GM04504 (cell line): ENCODE measurements at places on chromosomes 11 and 22.

DNA sequence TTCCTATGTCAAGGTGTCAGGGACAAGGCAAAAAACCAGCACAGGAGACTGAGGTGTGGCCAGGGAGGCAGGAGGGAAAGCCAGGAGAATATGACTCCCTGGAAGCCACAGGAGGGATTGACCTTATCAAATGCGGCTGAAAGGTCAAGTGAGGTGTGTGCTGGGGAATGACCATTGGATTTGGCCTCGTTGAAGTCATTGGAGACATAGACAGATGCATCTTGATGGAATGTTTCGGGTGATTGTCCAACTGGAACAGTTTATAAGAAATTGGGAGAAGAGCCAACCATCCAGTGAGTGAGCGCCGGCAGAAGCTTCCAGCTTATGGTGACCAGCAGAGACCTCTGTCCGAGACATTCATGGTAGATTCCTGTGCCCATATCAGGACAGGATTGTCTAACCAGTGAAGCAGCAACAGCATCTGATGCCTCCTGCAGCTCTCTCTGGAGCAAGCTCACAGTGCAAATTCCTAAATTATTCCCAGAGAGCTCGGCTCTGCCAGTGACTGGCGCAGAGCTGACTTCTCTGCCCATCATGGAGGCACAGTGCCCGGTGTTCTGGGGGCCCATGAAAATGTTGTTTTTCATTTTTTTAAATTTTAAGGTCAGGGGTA lies 95.4 kb downstream of the MYO18B start:
- no peak for DNase-seq

GRCh38 chr22:37690407-37690806 lies 4.3 kb downstream of the NOL12 start:
- DNase-seq = no peak

- no peak for DNase-seq
Measured at GRCh38 chr11:121575250-121575962, 122.6 kb upstream of the SORL1-AS1 start.

- no peak for DNase-seq
Measured at GRCh38 chr22:38228873-38229740, 27.3 kb downstream of the MAFF start.

GRCh38 chr22:44080936-44081861 lies 57.1 kb downstream of the PARVB start:
- peak; percentile 42 for DNase-seq

DNA sequence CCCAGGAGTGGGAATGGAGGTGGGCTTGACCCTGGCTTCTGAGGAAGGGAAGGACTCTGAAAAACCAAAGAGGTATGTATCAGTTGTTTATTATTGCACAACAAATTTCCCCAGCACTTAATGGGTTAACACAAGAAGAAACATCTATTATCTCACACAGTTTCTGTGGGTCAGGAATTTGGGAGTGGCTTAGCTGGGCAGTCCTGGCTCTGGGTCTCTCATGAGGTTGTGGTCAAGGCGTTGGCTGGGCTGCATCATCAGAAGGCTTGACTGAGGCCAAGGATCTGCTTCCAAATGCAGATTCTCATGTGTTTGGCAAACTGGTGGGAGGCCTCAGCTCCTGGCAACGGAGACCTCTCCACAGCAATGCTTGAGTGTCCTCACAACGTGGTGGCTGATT lies 17.5 kb upstream of the SMIM38 start:
- DNase-seq = peak; percentile 41

- no peak for DNase-seq
Measured at GRCh38 chr11:94103471-94103870, 25.2 kb upstream of the PANX1 start.

DNA sequence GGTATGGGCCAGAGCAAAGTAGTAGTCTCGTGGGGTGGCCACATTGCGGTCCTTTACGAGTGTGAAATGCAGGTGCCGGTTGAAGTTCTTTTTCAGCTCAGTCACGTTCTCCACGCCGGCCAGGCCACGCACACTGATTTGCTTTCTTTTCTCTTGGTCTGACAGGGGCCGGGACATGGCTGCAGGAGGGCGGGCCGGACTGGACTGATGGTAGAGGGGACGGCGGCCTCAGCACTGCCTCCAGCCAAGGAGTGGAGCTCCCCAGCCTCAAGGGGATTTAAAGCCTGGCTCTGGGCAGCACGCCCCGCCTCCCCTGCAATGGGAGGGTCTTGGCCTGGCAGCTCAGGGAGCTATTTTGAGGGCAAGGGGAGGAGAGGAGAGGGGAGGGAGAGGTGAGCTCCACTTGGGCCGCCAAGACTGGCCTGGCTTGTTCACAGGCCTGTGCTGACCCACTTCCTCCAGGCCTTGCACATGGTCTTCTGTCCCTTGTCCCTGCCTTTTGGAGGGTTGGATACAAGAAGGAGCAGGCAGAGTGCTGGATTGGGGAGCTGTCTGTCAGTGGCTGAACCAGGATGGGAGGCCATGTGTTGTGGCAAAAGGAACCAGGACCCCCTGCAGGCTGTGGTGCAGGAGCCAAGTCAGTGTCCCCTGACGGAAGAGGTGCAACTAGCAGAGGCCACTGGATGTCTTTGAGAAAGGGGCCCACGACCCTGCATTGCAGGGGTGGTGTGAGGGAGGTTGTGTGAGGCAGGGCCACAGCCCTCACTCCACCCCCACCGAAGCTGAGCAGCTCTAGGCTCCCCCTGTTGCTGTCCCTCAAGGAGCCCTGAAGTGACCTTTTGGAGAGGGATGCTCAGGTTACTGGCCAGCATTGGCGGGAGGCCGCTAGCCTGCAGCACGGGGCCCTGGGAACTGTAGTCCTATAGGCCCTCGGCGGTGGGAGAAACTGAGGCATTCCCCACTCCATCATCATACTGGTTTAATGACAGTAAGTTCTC lies at the start of gene PYGM:
PYGM (minus strand) TSS at position 253 of the 998 bp plus-strand sequence; CDS start at position 177, 76 bp downstream.
- DNase-seq = no peak
